ENCODE measurements at places on chromosomes 12 and 14.

DNA sequence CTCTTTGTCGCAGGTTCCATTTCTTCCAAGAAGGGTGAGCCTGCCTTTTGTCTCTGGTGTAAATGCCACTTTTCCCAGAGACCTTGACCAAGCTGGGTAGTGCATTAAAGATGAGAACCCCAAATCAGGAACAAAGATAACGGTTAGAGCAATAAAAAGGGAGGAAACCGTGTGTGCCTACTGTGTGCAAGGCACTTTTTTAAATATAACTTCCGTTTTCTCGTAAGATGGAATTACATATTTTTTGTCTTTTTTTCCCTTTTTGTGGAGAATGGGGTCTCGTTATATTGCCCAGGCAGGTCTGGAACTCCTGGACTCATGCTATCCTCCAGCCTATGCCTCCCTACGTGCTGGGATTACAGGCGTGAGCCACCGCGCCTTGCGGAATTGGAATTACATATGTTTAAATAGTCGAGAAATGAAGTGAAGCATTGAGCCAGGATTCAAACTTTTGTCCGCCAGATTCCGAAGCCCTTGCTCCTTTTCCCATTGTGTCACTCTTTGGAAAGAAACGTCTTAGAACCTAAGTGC lies 506 bp upstream of the NABP2 start:
- no peak for DNase-seq

- DNase-seq = peak; percentile 23
Measured at GRCh38 chr12:87302126-87302745, 727.0 kb downstream of the C12orf50 start.

GRCh38 chr12:98062464-98063245 lies 452.7 kb upstream of the TMPO start:
- DNase-seq = no peak

DNA sequence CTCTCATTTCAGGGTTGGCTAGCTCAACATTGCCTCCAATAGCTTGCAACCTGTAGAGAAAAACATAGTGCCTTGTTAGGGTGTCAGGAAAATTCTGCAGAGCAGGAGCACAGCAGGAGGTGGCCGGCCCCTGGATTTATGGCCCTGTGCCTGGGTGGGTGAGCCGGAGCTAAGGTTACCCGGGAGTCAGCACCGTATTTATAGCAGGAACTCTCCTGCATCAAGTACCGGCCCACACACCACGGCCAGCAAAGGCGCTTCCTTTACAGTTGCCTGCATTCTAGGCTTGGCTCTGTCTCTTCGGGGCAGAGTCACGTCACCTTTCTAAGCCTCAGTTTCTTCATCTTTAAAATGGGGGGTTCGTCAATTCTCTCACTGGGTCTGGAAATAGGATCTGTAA lies 52.8 kb upstream of the EML1 start:
- DNase-seq = no peak

- peak; percentile 65 for DNase-seq
Measured at GRCh38 chr12:57224973-57225679, 4.4 kb upstream of the SHMT2 start.

DNA sequence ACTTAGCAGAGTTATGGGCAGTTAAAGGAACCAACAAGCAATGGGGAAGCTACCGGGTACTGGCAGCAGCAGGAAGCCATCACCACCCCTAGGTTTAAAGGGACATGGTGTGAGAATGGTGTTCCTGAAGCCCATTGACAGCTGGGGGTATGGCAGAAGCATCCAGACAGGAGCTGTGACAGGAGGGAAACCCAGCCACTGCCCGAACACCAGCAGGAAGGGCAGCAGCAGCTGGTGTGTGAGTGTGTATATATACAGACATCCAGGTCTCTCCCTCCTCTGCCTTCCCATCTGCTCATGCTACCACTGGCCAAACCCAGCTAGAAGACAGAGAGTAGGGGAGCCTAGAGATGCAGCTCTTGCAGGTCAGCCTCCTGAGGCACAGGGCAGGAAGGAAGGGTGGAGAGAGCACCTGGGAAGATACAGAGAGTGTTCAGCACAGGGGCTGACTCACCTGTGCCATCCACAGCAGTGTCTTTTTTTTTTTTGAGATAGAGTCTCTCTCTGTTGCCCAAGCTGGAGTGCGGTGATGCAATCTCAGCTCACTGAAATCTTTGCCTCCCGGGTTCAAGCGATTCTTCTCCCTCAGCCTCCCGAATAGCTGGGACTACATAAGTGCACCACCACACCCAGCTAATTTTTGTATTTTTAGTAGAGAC lies 9.2 kb upstream of the ADCK1 start:
- no peak for DNase-seq

- peak; percentile 29 for DNase-seq
Measured at GRCh38 chr12:71848212-71848611, 8.7 kb downstream of the TBC1D15 start.

DNA sequence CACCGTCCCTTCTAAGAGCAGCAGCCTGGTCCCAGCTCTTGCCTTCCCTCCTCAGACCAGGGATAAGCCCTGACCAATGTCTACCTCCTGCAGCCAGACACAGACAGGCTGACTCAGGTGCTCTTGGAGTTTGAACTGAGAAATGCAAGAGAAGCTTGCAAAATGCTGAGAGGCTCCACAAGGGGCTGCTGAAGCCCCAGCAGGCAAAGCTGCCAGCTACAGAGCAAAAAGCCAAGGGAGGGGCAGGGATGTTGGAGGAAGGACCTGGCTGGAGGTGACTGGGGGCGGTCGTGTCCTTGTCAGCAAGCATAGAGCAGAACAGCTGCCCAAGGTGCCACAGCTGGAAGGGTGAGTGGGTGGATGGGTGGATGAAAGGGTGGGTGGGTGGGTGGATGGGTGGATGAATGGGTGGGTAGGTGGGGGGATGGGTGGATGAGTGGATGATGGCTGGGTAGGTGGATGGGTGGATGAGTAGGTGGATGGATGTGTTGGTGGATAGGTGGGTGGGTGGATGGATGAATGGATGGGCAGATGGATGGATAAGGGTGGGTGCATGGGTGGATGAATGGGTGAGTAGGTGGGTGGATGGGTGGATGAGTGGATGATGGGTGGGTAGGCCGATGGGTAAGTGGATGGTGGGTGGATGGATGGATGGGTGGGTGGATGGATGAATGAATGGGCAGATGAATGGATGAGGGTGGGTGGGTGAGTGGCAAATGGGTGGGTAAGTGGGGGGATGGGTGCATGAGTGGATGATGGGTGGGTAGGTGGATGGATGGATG lies 4.0 kb upstream of the INF2 start:
- peak; percentile 25 for DNase-seq

DNA sequence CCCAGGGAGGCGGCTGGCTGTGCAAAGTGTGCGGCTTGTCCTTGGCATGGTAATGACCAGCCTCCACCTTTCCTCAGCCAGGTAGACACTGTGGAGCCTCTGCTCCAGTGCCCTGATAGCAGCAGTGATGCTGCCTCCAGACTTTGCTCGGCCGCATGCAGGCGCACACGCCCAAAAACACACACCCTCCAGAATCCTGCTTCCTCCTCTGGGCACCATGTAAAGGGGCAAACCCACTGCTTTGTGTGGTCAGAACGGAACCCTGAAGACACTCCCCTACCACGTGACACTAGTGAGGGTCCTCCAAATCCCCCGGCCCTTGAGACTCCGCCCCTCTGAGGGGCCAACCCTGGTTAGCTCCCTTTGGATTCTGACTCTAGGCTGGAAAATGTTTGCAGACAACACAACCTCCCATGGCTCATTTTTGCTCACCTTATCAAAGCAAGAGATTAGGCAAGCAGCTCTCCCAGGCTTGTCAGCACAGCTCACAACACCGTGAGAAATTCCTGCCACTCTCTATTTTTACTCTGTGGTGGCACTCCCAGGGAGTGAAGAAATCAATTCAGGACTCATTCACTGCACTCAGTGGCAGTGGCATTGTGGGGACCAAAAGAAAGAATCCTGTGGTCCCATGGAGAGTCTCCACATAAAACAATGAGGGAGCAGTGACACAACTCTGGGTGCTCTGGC lies 4.5 kb downstream of the KRT77 start:
- no peak for DNase-seq

DNA sequence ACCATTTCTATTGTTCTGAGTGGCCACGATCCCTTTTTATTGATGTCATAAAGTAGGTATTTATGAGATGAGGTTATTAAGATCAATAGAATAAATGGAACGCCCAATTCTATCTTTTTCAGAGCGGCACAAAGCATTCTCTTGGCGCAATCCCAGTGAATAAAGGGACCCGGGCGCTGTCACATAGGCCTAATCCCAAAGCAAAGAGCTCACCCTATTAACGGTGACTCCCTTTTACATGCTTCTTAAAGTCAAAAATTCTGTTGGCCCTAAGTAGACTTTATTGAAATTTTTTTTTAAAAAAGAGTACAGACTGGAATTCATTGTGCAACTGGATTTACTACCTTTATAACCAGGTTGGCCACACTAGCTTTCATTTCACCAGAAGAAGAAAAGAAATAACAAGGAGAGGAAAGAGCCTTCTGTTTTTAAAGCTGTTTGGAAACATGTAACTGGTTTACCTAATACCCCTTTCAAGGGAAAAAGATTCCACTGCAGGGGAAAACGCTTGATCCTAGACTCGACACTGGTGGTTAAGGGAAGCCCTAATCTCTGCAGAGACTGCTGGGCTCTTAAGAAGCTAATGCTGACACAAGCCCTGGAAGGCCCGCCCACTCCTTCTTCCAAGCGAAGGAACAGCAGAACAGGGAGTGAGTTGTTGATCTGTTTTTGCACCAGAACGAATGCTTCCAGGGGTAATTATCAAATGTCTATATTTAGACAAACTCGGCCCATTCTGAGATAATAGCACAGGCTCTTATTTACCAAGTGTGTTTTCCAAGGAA lies 381.2 kb downstream of the BCL11B start:
- no peak for DNase-seq

DNA sequence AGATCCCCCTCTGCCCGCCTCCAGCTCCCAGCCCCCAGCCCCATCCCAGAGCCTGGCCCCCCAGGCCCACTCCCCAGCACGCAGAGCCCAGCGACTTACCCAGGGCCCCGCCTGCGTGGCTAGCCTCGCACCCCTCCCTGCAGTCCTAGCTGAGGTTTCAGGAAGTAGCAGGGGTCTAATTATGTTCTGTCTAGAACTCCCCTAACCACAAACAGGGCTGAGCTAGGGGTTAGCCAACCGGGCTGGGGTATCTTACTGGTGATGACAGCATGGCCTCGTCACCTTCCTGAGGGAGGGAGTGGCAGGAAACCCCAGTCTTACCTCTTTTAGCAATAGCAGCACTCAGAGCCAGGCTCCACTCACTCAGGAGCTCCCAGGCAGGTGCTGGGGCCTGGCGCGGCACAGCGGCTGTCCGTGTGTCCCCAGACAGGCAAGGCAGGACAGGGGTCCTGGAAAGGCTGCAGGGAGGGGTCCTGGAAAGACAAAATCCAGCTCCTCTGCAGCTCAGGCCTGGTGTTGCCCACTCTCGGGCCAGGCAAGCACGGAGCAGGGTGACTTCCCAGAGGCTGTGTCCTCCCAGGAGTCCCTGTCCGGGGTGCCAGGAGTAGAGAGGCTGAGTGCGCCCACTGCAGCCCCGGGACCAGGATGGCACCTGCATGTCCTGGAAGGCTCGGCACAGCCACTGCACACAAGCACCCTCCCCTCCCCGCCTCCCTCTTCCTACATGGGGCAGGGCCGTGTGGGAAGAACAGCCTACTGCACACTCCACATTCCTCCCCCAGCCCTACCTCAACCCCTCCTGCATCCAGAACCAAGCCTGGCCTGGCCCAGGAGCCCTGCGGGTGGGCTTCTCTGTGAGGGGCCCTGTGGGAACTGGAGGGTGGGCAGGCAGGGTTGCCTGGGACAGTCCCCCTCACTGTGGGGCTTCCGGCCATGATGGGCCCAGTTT lies at the start of gene GPR132:
Gene GPR132, minus strand, starts transcription at position 151 of the 949 bp plus-strand sequence. CDS start 10,010 bp downstream, outside the sequence.
- no peak for DNase-seq

DNA sequence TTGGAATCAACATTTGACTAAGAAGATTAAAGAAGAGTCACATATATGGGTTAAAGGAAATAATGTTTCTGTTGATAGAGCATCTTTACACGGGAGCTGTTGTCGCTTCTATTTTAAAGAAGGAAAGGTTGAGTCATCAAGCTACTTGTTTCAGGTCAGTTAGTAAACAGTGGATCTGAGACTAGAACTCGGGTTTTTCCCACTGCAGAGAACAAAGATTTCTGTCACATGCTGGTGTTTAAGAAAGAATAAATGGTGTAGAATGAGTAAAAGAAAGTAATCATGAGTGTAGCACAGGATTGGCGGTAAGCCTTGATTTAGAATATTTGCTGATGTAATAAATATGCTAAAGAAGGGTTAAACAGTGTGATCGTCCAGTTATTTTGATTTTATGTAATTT lies 455.5 kb downstream of the AEBP2 start:
- no peak for DNase-seq

DNA sequence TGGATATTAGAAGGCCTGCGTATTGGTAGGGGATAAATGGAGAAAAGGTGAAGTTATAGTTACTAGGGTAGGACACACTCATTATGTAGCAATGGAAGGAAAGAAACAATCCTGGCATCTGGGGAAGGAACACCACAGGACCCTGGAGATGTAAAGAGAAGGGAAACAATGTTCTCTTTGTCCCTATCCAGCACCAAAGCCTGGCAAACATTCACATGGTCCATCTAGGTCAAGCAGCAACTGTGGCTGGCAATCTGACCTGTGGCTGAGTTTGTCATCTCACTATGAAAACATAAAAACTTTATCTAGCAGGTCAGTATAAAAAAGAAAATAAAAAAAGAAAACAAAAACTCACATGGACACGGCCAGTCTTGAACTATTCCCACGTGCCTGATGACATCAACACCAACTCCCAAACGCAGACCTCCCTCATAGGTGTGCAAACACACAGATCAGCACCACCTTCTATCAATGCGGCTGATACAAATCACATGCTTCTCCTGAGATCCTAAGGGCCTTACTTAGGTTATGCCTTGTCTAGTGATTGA lies 2.6 kb downstream of the POMT2 start:
- DNase-seq = no peak

- no peak for DNase-seq
Measured at GRCh38 chr12:29843036-29843435, 59.3 kb upstream of the TMTC1 start.

- DNase-seq = no peak
Measured at GRCh38 chr14:86153480-86153879, 623.5 kb downstream of the FLRT2 start.

DNA sequence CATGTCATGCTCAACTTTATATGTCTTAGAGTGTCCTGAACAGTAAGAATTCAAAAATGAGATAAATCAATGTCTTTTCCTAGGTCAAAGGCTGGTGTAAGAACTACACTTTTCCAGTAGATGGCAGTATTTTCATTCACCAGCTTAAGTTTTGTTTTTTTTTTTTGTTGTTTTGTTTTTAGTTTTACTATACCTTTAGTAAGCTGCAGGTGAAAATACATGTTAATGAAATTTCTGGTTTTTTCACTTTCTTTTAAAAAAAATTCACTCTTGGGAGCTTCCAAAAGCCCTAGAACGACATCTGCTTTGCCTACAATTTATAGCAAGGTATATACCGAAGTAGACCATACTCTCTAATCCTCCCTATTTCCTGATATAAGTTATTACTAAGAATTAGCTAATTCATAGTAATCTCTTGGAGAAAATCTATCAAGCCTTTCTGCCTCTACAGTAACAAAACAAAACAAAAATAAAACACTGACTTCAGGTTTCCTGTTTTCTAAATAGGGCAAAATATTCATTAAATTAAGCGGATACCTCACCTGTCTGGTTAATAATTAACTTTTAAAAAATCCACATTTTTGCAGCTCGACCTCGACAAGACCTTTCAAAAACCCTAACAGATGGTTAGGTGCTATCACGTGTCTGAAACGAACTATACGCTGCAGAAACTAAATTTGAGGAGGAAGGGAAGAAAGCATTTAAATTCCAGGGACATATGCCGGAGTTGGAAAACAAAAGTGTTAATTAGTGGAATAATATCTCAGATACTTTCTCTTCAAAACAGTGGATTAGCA lies 2.7 kb upstream of the SAMD4A start:
- DNase-seq = peak; percentile 62
